Activated T-helper 9 cell treated with anti-CD3 and anti-CD28 coated beads, Interleukin-2, amount 50 U/mL, for 16 hours (primary cell): ENCODE measurements at places on chromosomes 6 and 20.

- DNase-seq: no peak
These were observed 11.2 kb downstream of the RBM39 start for GRCh38 chr20:35730583-35731468.

DNA sequence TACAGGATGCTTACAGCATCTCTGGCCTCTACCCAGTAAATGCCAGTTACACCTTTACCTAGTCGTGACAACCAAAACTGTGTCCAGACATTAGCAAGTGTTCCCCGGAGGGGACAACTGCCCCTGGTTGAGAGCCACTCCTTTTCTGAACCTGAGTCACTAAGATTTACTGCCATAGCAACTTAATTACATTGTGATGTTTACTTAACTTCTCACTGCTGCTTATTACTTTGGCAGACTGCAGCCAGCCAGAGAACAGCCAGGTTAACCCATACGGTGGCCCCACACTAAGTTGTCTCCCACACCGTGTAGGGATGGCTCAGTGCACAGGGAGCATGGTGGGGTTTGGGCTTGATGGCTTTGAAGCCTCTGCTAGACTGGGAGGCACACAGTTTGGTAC is 204.7 kb upstream of the SULF2 start:
- DNase-seq: no peak

GRCh38 chr6:100167585-100167984 is 173.6 kb upstream of the MCHR2 start:
- no peak for DNase-seq

- DNase-seq: no peak
These were observed 172.9 kb upstream of the UST start for GRCh38 chr6:148573922-148574321.

GRCh38 chr6:162637317-162637716 is 90.2 kb downstream of the PRKN start:
- no peak for DNase-seq

GRCh38 chr20:32195581-32195980 is 12.0 kb downstream of the PLAGL2 start:
- DNase-seq: no peak

DNA sequence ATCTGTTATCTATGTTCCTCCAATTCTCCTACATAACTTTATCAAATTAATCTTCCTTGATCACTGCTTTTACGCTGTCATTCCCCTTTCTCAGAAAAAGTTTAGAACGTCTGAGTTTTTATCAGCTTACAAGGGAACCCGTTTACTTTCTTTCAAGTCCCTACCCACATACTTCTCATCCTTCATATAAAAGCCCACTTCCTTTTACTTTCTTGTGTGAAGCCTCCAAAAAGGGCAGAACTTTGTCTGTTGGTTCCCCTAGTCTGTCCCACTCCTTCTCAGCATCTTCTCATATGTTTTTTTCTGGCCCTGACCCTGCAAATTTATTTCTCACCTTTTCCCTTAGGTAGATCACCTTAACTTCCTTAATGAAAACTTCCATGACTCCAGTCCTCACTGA is 106.1 kb downstream of the TFAP2B start:
- DNase-seq: no peak

DNA sequence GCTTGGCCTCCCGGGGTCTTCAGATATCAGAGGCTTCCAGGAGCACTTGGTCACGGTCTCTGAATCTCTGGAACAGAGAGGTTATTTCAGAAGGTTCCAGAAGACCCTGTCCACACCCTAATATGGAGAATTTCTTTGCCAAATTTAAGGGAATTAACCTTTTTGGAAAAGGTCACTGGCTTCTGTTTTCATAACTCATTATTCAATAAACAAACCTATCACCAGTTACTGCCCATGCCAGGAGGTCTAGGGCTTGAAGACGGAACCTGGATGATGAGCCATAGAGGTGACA is 507 bp upstream of the CST4 start:
- no peak for DNase-seq

GRCh38 chr6:144149894-144150709 is at the start of gene STX11:
Gene STX11, plus strand, starts transcription at chr6:144150517. Its CDS starts 36,111 bp downstream, at chr6:144186628.
- peak; percentile 73 for DNase-seq

GRCh38 chr6:6699741-6700367 is 111.3 kb downstream of the LY86 start:
- no peak for DNase-seq

DNA sequence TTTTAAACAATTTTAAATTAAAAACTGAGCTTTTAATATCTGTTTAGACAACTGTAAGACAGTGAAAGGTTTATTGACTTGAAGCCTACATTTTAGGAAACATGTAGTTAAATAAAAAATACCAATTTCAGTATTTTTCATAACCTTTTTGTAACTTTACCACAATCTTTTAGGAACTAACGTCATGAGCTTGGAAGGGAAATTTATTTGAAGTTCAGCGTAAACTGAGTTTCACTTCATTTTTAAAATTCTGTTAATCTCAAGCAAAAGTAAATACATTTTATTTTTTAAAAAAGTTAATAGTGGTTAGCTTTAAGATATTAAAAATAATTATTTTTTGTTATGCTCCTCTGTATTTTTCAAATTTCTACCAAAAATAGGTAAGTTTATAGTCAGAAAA is 5.5 kb downstream of the CST7 start:
- DNase-seq: no peak

DNA sequence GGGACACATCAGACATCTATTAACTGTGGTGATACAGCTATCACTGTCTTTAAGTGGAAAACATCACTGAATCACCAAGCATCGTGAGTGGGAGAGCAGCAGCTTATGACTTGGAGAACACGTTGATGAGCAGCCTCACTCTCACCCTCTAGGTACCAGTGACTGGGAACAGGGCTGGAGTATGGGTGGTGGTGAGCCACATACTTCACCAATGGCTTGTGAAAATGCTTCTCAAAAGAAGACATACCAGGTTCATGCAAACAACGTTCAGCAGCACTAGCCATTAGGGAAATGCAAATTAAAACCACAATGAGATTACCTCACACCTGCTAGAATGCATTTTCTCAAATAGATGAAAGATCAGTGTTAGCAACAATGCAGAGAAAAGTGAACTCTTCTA is 25.3 kb downstream of the SNX5 start:
- DNase-seq: no peak

DNA sequence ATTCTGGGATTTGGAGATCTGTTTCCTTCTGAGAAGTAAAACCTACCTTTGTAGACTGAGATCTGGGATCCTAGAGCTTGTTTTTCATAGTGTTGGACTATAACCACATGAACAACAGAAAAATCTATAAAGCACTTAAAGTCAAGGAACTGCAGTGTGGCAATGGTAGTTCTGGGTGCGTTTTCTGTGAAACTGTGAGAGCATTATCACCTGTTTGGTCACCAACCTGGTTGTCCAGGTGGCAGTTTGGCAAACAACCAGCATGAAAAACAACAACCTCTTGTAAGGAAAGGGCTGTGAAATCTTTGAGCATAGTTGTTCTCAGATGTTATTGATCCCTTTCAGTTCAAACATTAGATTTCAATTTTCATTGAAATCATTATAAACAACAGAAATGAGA is 215.8 kb upstream of the CITED2 start:
- DNase-seq: no peak

DNA sequence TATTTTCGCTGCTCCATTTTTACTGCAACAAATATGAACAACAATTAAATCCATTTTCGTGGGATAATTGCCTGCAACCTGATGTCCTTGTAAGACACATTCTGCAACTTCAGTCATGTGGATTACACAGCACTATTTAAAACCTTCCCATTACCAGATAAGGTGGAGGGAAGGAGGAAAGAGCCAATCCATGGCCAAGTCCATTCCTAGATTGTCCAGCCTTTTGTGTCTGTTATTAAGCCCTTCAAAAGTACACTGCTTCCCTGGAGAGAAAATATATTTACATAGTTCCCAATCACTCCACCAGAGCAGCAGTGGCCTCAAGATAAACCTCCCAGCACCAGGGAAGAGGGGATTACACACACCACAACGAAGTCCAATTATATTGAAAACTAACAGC is 347.9 kb downstream of the CDH26 start:
- DNase-seq: no peak

GRCh38 chr6:90229331-90230010 is 67.2 kb downstream of the BACH2 start:
- no peak for DNase-seq

- no peak for DNase-seq
These were observed 74.2 kb downstream of the RIOK1 start for GRCh38 chr6:7463785-7464184.

DNA sequence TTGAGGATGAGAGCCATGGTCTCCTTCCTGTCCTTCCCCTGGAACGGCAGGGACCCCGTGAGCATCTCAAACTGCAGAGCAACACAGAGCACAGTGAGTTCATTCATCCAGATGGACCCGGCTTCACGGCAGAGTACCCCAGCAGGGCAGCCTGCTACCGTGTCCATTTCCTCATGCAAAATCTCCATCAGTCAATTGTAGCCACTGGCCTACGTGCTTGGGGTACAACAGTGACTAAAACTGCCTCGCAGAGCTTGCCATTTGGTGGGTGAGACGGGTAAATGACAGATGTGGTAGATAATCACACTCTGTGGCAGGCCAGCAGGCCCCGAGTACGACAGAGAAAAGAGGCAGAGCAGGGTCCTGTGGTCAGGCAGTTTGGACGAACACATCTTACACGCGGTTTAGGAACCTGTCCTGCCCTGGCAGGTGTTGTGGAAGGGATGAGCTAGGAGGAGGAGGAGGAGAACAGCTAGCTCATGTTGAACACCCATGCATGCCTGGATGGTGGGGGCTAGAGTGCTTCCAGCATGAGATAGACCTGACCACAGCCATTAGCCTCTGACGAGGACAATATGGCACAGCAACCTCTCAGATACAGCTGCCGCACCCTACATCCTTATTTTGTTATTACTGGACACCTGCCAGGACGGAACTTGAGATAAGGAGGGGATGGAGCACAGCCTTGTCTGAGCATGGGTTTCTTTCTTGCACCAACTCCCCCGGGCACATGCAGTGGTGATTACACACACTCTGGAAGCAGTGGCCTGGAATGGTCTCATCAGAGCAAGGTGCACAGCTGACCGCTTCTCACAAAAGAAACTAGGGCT is 95.6 kb downstream of the RAMACL start:
- DNase-seq: no peak
